ENCODE measurements at places on chromosomes 4 and X. TPM values are rescaled to one million over a fixed set of nuclear protein-coding genes. Genes with fewer than 3 reads are reported as not detected.

Gene DNAAF6
- total RNA-seq, result not detected

Gene UGT2B7
- 5.2 TPM for total RNA-seq

Gene SOD3
- total RNA-seq, result 40.9 TPM

Gene NAP1L3
- total RNA-seq, result 1.3 TPM

Gene EDA
- total RNA-seq, result 2.3 TPM

DNA sequence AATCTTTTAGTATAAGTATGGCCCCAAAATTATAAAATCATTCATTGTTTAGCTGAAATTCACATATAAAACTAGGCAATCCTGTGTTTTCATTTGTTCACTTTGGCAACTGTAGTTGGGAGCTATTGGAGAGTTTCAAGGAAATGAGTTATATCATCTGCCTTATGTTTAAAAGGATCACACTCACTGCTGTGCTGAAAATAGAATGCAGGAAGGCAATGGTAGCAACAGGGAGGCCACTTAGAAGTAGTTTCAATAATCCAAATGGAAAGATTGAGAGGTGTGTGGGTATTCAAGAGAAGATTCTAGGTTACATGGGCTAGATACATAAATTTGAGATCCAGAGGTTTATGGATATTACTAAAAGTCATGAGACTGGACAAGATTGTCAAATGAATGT lies 184.9 kb downstream of the PDGFC start:
- no peak for DNase-seq

- peak; percentile 65 for DNase-seq
Measured at GRCh38 chrX:119758731-119759247, 401 bp downstream of the SOWAHD start.

GRCh38 chr4:161442921-161443320 lies 720.9 kb downstream of the FSTL5 start:
- no peak for DNase-seq

GRCh38 chr4:67879486-67879885 lies 4.3 kb downstream of the TMPRSS11D start:
- no peak for DNase-seq

DNA sequence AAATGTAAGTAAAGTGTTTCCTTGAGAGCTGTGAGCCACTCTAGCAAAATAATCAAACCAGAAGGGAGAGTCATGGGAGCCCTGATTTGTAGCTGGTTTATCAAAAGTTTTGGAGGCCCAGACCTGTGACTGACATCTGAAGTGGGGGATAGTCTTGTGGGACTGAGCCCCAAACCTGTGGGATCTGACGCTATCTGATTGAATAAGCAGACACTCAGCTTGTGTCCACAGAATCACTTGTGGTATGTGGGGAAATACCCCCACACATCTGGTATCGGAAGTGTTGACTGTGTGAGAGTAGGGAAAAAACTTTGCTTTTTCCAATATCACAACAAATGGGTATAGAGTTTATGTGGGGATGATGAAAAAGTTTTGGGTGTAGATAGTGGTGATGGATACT lies 35.4 kb downstream of the FUNDC1 start:
- DNase-seq, result no peak

DNA sequence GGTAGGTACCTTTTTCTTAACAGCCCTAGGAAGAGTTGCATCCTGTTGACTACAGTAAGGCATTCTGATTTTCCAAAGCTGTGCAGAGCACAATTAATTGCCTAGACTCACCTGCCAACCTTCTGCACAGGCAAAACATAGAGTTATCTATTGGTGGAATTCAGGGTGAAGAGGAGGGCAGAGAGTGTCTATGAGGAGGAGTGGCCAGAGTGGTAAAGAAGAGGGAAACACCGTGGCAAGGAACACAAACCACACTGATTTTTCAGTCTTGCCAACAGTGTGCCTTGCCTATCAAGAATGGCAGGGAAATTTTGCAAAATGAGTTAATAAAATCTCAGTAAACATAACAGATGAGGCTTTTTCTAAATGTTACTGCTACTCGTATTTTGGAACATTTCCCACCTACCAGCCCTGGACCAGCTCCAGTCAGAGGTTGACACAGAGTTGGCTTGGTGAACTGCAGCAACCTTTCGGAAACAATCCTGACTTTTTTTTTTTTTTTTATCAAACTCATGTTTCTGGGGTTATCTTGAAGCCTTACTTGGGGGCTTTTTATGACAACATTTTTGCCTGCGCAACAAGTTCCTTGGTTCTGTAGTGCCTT lies 67.9 kb upstream of the CAPN6 start:
- no peak for DNase-seq

GRCh38 chrX:141341341-141341740 lies 99.0 kb upstream of the SPANXC start:
- no peak for DNase-seq

DNA sequence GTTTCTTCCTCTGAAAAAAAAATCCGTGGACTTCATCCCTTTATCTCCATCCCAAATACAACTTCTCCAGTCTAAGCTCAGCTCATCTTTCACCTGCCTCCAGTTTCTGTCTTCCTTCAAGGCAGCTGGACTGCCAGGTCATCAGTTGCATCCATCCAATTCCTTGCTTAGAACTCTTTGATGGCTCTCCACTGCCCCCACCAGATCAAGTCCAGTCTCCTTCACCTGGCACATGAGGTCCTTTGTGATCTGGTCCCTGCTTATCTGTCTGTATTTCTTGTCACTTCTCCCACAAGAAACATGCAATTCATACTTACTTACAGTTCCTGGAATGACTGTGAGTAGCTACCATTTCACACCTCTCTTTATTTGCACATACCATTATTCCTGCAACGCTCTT lies 33.8 kb downstream of the OTUD6A start:
- no peak for DNase-seq
